ENCODE measurements at places on chromosomes 7 and 10.

GRCh38 chr7:53697913-53698312, 662.5 kb downstream of the POM121L12 start:
- DNase-seq = no peak

- no peak for DNase-seq
These were observed 4.8 kb downstream of the ELN start for GRCh38 chr7:74032624-74033371.

GRCh38 chr7:833601-834258, 1.5 kb downstream of the SUN1 start:
- DNase-seq = no peak

- no peak for DNase-seq
These were observed 48.1 kb downstream of the WIPF3 start for GRCh38 chr7:29854257-29854938.

- no peak for DNase-seq
These were observed 101.5 kb downstream of the ORC5 start for GRCh38 chr7:104106108-104106905.

DNA sequence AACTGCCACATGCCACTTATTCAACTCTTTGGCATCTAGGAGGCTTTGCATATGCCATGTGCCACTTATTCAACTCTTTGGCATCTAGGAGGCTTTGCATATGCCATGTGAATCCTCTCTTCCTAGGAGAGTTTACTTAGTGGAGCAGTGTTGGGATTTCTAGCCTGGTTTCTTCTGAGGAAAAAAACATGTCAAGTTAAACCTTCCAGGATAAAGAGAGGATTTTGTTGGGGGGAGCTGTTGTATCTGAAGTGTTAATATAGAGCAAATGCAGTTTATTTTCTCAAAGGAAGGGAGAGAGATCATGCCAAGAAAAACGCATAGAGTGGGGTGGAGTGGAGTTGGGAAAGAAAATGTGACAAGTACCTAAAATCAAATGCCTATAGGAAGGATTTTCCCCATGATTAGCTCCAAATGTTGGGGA, 91.5 kb downstream of the MCU start:
- DNase-seq = no peak
